ENCODE measurements at places on chromosomes 13 and 19.

DNA sequence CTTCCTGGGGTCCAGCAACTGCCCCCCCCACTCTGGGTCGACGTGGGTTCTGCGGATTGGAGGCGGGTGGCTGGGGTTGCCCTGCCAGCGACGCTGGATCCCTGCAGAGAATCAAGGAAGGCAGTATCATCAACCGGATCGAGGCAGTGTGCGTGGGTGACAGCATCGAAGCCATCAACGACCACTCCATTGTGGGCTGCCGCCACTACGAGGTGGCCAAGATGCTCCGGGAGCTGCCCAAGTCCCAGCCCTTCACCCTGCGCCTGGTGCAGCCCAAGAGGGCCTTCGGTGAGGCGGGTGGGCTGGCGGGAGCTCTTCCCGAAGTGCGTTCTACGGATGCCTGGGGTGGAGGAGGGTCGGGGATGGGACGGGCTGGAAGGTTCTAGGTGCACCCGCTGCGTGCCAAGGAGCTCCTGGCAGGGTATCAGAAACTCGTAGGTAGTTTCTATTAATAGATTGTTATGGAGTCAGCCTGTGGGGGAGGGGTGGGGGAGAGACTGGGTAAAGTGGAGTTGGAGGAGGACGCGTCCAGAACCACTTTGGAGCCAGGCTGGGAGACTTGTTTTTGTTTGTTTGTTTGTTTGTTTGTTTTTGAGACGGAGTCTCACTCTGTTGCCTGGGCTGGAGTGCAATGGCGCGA lies 1.5 kb downstream of the GIPC3 start:
- no peak overlapping the region for H3K4me3 ChIP-seq
- no peaks in the 10 kb centered on the region for H3K4me1 ChIP-seq
- H3K27ac ChIP-seq: no peak overlapping the region
- H3K36me3 ChIP-seq: no peaks in the 10 kb centered on the region

DNA sequence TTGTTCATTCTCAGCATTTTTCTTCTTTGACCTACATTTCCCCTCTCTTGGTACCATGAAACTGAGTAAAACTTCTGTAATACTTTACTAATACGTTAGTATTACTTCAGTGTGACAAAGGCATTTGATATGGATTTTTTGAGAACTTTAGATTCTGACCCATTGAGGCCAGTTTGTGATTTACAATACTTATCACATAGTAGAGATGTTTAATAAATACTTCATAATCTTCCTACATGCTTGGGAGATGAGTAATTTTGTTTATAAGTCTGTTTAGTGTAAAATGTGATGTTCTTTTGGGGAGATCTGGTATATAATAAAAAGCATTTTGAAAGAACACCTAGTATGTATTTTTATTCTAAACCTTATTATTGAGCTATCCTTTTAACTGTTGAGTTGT lies 29.7 kb downstream of the GTF2F2 start:
- no peak overlapping the region for H3K27ac ChIP-seq
- H3K4me1 ChIP-seq: no peaks in the 10 kb centered on the region
- H3K27me3 ChIP-seq: no peaks in the 10 kb centered on the region
- no peaks in the 10 kb centered on the region for H3K36me3 ChIP-seq
- DNase-seq: no peak

- no peak for DNase-seq
- no peaks in the 10 kb centered on the region for H3K4me1 ChIP-seq
- no peaks in the 10 kb centered on the region for H3K27me3 ChIP-seq
- H3K4me3 ChIP-seq: peak overlapping the region; percentile 23
Observed at GRCh38 chr19:7596211-7596937, 711 bp downstream of the CAMSAP3 start.

- H3K4me1 ChIP-seq: no peaks in the 10 kb centered on the region
- no peaks in the 10 kb centered on the region for H3K27me3 ChIP-seq
- H3K4me3 ChIP-seq: peak overlapping the region; percentile 61
- no peaks in the 10 kb centered on the region for H3K36me3 ChIP-seq
- DNase-seq: no peak
- H3K27ac ChIP-seq: no peak overlapping the region
Observed at GRCh38 chr13:78660495-78660857, 1.5 kb upstream of the OBI1 start.

- no peak for DNase-seq
- peaks cover 17% of the 10 kb centered on the region for H3K4me1 ChIP-seq
- no peak overlapping the region for H3K27ac ChIP-seq
- no peaks in the 10 kb centered on the region for H3K36me3 ChIP-seq
Observed at GRCh38 chr13:27601803-27602202, 18.5 kb downstream of the LNX2 start.

- no peak overlapping the region for H3K27ac ChIP-seq
- no peaks in the 10 kb centered on the region for H3K36me3 ChIP-seq
- no peak for DNase-seq
- no peak overlapping the region for H3K4me3 ChIP-seq
- no peaks in the 10 kb centered on the region for H3K27me3 ChIP-seq
- H3K4me1 ChIP-seq: no peaks in the 10 kb centered on the region
Observed at GRCh38 chr13:99366075-99366987, 59.1 kb upstream of the GPR183 start.

GRCh38 chr19:8208922-8209461 lies at the start of gene CERS4:
Gene CERS4, plus strand, starts transcription at chr19:8209370. Its CDS starts 41,707 bp downstream, at chr19:8251077.
- H3K4me3 ChIP-seq: peak within 1 kb of the TSS; percentile 57
- H3K36me3 ChIP-seq: no peaks in the 10 kb centered on the region
- peaks cover 4% of the 10 kb centered on the region for H3K4me1 ChIP-seq
- no peaks in the 10 kb centered on the region for H3K27me3 ChIP-seq
- H3K27ac ChIP-seq: no peak within 1 kb of the TSS
- DNase-seq: no peak
